ENCODE measurements at places on chromosomes 3 and 15. TPM values are rescaled to one million over a fixed set of nuclear protein-coding genes. Genes with fewer than 3 reads are reported as not detected.

DNA sequence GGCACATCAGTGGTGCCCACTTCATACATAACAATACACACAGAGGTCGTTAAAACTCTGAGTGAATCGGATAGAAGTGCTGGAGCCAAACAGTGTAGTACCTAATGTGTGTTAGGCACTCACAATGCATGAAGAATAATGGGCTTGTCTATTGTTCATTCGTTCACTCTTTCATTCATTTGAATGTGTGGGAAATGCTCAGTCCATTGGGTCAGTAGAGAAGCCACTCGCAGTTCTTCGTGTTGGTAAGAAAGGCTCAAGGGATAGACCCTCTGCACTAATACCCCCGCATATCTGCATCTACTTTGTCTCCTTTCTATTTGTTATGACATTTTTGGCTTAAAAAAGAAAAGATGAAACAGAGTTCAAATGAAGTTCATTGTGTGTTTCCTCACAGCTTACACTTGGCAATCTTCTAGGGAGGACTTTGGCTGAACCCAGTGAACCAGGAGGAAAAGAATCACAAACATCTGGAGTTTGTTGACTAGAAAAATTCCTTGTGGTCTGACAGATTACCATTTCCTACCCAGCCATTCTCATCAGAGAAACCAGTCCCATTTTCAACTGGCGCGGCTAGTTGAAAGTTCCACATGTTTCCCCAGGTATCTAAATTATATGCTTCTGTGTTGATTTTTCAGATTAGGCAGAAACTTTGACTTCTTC lies 32.8 kb upstream of the MFSD1 start:
- peak; percentile 98 for DNase-seq

DNA sequence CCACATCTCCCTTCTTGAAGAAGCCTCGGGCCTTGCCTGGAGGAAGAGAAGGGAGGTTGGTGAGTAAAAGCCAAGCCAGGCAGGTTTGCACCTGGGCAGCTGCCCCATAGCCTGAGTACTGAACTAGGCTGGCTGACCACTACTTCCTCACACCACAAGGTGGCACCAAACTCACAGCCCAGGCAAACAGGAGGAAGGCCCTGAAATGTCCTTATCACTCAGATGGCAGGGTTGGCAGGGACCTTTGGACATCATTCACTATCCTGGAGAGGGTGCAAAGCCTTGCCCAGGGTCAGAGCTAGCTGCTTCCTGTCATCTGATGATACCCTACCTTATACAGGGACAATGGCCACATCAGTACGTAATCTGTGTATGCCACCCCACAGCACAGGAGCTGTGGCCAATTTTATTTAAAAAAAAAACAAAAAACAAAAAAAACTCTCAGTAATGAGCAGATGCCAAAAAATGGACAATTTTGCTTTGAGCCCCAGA lies 2.2 kb upstream of the GRAMD2A start:
- peak; percentile 80 for DNase-seq

DNA sequence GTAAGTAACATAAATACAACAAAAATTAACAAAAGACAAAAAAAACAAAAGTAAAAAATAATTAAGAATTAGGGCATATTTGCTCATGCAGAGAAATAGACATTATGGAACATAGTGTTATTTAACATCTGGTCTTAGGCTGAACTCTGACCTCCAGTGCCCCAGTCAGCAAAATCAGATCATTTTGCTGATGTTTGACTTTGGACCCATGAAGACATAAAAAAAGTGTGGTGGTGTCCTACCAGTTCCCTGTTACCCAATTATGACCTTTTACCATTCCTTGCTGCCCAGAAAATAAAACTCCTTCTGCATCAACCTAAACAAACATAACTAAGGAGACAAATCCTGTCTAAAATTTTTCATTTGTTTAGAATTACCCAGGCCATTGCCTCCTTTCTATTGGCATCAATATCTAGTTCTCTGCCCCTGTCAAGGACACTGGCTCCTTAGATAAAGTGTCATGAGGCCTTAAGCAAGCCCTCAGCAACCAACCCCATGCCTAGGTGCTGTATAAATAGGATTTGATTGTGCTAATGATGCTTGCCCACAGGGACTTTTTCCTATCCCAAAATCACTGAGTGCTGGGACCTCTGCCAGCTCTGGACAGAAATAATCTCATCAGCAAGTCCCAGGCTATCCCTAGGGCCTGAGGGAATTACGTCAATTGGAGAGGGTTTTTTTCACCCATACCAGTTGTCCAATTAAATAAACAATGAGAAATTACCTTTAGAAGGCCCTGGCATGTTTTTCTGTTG lies 334.5 kb upstream of the UMPS start:
- peak; percentile 1 for DNase-seq

GRCh38 chr15:28915935-28916334 lies 30.2 kb downstream of the APBA2 start:
- no peak for DNase-seq

DNA sequence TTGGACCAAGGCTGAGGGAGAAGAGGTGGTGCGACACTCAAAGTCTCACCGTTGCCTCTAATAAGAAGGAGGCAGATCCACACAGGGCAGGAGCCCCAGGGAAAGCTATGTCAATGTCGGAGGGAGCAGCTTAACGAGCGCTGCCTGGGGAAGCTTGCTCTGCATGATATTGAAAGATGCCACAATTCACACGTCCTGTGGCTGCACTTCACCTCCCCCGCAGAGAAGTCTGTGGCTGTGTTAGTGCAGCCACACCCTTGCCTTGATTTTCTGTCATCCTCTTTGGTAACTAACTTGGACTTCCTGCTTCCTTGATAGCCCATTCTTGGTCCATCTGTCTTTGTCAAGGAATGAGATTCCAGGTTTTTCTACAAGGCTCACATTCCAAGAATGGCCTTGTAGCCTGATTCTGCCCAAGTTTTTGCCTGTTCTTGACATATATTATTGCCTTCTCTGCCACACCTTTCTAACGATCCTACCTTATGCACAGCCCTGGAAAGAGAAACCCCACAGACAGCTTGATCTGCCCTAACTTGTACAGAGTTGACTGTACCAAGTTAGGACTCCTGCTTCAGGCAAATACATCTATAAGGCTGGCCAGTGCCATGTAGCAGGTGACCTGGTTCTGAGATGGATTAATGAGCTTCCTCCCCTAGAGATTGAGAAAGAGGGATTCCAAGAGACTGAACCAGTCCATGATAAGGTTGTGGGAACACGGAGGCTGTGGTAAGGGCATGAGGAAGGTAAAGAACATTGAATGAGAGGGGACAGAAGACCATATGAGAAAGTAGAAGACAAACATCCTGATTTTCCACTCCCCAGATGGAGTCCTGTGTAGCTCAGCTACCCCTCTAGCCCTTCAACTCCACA lies 153.0 kb upstream of the WNT5A start:
- no peak for DNase-seq

DNA sequence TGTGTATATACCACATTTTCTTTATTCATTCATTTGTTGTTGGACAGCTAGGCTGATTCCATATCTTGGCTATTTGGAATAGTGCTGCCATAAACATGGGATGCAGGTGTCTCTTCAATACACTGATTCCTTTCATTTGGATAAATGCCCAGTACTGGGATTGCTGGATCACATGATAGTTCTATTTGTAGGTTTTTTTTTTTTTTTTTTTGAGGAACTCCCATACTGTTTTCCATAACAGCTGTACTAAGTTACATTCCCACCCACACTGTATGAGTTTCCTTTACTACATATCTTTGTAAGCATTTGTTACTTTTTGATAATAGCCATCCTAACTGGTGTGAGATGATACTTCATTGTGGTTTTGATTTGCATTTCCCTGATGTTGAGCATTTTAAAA lies 437.7 kb downstream of the DIPK2A start:
- DNase-seq: no peak

DNA sequence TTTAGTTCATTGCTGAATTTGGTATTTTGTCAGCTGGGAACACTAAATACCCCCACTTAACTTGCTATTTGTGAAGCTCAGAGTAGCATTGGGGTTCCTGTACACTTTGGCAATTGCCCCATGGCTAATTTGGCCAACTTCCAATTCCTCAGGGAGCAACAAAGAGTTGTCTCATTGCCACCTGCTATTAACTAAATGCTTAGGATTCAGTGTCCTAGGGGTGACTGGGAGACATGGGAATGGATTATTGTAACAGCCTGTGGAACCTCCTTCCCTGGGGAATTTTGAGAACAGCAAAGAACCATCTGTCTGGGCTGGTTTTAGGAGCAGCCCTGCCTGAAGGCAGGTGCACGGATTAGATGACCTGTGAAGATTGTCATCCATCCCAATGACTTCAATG lies 437.4 kb upstream of the TPRG1 start:
- DNase-seq: no peak

DNA sequence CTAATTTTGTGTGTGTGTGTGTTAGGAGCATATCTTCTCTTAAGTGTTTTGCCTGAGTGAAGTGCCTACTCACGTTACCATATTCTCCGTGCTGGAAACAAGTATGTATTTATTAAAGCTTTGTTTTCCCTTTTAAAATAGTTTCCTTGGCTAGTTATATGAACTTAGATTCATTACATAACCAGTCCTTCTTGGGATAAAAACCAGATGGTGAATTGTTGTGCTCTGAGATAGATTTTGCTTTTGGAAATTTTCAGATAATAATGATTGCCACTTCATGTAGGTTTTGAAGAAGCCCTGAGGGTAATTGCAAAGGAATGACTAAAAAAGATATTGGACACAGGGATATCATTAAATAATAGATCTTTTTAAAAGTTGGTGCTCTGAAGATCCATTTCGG lies 390.2 kb upstream of the SGO1 start:
- peak; percentile 60 for DNase-seq

GRCh38 chr3:50632450-50632849 lies 15.5 kb downstream of the MAPKAPK3 start:
- DNase-seq: no peak

DNA sequence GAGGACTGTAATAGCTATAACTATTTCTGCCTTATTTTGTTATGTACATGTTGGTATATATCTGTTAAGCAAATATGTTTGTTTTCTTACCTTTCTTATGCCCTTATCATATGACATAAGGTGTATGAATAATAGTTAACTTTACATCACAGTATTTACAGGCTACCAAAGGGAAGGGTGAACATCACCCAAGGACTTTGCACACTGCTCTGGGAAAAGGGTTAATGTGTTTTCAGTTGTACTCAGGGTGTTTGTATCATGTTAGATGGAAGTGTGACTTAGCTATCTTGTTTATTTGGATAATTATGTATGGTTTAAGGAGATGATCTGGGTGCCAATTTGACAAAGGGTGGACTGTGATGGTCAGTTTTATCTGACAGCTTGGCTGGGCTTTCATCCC lies 60.3 kb downstream of the LSM3 start:
- no peak for DNase-seq

DNA sequence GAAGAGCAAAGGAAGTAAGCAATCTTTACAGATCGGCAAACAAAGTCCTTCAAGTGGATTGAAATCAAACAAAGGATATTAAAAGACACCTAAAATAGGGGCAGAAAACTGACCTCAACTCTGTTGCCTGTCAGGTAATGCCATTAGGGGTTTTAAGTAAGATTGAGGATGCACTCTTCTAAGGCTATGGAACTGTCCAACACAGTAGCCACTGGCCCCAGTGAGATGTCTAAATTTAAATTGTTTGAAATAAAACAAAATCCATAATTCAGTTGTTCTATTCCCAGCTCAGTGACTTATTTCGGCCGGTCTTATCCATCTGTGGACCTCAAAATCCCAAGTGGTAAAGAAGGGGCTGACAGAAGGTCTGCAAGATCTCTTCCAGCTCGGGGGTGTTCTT lies 49.5 kb upstream of the LMCD1 start:
- no peak for DNase-seq

- DNase-seq: peak; percentile 30
These were observed 22.8 kb upstream of the SMAD3 start for GRCh38 chr15:67042551-67043142.

The ULK4 gene
- 46.8 TPM for total RNA-seq

The RASGRF1 gene
- total RNA-seq: not detected

The SPATA12 gene
- not detected for total RNA-seq

The DCUN1D1 gene
- total RNA-seq: 33.8 TPM

The CPEB1 gene
- 40.9 TPM for total RNA-seq

The TMEM212 gene
- not detected for total RNA-seq

Measured in fibroblast of the aortic adventitia (primary cell).